Right cardiac atrium (tissue), 5 donors: ENCODE measurements at places on chromosomes 2 and 18. TPM values are rescaled to one million over a fixed set of nuclear protein-coding genes. Genes with fewer than 3 reads are reported as not detected.
A peak's percentile ranks its signal among the peaks of the same experiment; 100 is the strongest.

The SULT1C4 gene
- 17.0 TPM for total RNA-seq

The CHRND gene
- not detected for total RNA-seq

The TNFAIP6 gene
- total RNA-seq: 3.5 TPM

The PID1 gene
- total RNA-seq: 17.2 TPM

The SOCS6 gene
- total RNA-seq: 18.6 TPM

The IMMT gene
- 203 TPM for total RNA-seq

The ALK gene
- total RNA-seq: 0.17 TPM

The LYG2 gene
- total RNA-seq: not detected

The HOXD8 gene
- total RNA-seq: 0.39 TPM

The CD207 gene
- total RNA-seq: 0.23 TPM

GRCh38 chr2:78967294-78967693, 58.2 kb upstream of the REG3G start:
- no peak for DNase-seq

DNA sequence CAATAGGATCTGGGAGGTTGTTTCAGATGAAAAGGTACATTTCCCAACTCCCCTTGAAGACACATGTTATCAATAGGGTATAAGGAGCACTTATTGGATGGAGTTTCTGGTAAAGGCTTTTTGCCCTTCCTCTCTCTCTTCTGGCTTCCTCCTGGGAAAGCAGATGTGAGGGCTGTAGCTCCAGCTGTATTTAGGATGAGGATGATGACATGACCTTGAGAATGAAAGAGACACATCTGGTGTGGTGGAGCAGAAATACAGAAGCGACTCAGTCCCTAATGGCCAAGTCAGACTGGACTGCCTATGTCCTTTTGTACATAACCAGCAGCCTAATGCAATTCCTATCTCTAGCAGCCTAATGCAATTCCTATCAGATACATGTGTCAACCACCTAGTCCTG, 100.9 kb upstream of the NXPH2 start:
- no peak for DNase-seq

DNA sequence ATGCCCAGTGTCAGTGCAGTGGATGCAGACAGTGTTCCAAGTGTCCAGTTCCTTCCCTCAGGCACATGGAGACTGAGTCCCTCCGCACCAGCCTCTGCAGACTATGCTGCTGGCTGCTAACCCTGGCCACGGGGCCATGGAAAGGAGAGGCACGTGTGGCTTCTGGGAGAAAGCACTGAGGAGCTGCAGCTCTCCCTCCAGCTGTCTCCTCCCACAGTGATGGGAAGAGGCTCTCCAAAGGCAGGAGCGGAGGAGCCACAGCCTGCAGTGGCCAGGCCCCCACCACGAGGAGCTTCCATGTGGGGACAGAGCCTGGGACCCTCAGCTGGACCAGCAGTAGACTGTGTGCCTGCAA, 141.1 kb downstream of the NDUFA10 start:
- no peak for DNase-seq

GRCh38 chr2:45925636-45926366, 274.3 kb downstream of the PRKCE start:
- DNase-seq: peak; percentile 71

DNA sequence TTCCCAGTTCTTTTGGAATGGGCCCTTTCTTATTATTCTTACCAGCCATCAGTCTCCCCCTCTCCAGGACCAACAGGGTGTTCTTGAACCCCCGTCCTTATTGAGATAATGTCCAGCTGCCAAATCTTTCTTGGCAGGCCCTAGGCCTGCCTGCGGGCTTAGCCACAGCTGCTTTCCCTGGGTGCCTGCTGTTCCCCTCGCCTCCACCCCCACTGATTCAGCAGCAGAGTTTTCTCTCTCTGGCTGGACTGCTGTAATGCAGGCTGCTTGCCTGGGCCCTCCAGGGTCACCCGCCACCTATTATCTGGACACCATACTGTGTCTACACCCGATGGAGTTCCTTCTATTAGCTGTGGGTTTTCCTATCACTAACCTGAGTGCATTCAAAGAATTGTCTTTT, 395.4 kb upstream of the ATP5MC3 start:
- DNase-seq: peak; percentile 15

- no peak for DNase-seq
These were observed 202.5 kb downstream of the GLI2 start for GRCh38 chr2:120938045-120938771.

DNA sequence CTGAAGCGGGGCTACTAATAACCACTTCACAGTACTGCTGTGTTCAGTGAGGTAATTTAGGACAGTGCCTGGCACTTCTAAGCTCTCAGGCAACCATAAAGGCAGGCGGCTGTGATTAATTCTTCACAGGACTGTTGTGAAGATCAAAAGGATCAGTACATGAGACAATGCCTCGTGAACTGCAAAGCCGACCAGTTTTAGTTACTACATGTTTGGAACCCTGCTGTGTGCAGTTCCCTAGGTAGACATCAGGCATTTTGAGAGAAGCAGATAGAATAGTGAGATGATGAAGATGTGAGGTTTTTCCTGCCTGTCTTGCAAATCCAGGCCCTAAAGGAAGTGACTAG, 19.1 kb downstream of the EFHD1 start:
- DNase-seq: no peak

GRCh38 chr18:2891526-2892431, 45.0 kb downstream of the EMILIN2 start:
- DNase-seq: no peak

DNA sequence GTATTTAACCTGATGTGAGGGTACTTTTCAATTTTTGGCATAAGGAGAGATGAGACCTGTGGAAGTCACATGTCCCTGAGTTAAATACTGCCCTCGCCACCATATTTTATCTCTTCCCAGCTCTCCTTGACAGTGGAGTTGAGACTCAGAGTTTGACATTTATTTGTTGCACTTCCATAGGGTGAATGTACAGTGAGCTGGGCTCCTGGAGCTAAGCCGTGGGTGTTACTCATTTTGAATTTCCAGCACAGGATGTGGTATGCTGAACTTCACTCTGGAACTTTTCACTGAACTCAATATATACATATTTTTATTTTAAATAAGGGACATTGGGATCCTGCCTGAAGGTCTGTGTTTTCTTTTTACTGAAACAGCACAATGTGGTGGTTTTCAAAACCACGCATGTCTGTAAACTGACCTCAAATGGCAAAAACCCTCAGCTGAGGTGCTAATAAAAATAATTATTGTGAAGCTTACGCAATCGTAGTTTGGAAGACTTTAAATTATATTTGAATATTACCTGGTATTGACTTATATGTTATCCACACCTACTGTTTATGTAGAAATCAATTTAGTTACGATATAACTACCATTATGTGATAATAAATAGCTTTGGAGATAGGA, 12.1 kb downstream of the RNF144A start:
- DNase-seq: no peak

DNA sequence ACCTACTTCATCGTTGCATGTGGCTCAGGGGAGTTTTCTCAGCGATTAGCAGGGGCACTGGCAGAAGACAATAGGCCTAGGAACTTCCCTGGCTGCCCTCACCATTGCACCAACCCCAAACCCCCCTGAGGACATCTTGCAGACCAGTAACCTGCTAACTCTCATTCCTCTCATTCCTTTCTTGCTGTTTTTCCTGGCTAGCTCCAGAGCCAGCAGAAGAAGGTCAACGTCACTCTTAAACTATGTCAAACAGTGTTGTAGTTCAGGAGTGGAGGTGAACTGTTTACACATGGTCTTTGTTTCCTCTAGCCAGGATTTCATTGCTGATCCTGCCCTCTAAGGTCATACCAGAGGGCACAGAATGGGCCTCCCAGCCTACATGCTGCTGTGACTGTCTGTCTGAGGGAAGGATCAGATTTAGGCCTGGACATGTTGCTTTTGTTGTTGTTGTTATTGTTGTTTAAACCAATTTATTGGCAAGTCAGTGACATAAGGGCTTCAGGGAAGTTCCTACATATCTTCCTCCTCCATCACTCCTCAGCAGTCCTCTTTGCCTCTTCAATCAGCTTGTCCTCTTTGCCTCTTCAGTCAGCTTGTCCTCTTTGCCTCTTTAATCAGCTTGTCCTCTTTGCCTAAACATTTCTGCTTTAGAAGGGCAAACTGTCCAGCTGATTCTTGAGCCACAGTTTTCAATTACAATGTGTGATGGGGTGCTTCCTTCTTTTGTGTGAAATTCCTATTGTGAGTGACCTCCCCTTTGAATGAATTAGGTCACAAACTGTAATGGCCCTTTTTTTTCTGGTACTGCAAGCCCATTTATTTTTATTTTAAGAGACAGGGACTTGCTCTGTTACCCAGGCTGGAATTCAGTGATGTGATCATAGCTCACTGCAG, 471.9 kb upstream of the TNP1 start:
- no peak for DNase-seq

- no peak for DNase-seq
These were observed 65.9 kb upstream of the RGPD4 start for GRCh38 chr2:107760620-107761364.

DNA sequence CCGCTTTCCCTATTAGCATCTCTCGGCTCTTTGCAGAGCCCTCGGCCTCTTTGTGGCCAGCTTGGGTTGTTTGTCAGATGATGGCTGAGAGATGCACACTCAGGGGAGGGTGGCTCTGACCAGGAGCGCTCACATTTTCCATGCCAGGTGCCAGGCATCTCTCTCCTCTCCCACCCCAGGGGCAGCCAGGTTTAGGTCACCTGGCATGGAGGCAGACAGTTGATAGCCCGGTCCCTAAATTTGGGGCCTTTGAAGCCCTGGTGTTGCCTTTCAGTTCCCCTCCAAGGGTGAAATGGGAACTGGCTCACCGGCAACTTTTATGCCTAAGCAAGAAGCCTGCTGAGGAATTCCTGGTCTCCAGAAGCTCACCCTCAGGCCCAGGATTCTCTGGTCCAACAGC, 19.1 kb downstream of the LBH start:
- no peak for DNase-seq

- no peak for DNase-seq
These were observed 23.3 kb upstream of the ST3GAL5 start for GRCh38 chr2:85911814-85912692.

DNA sequence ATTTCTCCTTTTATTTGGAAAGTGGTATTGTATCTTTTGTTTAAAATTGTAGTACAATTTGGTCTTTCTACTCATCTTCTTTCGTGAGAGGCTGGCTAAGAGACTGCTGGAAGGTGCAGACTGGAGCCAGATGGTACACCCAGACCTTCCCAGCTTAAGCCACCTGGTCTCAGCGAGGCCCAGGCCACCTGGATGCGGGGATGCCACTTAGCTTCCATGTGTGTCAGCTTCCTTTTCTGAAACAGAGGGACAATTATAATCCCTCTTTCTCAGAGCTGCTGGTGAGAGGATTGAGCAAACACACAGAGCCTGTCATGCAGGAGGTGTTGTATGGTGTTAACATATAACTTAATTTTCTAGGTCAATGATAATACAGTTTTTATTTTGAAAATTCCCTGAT, 17.4 kb downstream of the FARP2 start:
- no peak for DNase-seq

DNA sequence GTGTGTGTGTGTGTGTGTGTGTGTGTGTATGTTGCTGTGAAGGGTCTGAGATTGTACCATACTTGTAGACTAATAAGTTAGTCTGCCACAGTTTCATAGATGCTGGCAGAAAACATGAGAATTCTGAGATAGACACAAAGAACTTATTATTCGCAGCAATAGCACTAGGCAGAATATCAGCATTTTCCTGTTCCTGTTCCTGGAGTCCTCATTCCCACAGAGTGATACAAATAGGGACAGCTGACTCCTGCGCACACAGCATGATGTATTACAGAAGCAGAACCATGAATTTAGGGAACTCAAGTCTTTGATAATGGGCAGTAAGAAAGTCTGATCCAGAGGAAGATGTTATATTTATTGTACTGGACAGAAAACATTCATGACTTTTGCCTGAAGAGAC, 1466.3 kb downstream of the DPP10 start:
- DNase-seq: no peak

DNA sequence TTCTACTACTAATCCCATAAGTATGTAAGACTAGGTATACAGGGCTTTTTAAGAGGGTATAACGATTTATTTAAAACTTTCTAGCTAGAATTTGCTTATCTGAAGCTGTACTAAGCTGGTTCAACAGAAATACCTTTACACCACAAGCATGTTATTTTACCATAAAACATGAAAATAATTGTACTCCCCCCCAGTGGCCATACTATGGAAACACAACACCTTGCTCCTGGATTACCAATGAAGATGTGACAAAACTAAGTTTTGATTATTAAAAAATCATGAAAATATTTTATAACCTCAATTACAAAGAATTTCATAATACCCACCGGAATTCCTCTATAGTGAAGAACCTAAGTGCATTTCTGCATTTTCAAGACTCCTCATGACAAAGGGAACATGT, 27.3 kb downstream of the LPIN2 start:
- no peak for DNase-seq

DNA sequence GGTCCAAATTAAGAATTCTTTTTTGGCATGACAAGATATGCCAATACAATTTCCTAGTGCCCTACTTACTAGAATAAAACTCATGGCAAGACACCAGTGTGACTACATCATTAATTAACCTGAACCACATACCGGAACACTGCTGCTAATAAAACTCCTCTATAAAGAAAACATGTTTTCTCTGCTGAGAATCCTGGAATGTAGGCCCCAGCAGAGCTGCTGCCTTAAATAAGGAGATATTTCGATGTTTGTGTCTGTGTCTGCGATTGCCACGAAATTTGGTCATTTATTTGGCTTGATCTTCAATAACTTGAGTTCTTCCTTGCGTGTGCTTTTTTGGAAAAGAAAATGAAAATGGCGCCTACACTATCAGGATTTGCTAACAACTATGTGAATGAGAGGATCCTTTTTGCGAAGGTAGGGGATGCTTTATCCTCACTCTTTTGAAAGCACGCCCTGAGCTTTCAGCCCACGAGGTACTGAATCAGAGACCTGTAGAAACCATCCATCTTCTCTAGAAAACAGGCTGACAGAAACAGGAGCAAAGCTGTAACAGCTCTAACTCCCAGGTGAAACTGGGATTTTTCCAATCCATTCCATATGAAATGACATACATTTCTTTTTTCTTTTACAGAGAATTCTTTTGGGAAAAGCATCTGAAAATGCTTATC, 27.0 kb downstream of the KLF7 start:
- DNase-seq: no peak

DNA sequence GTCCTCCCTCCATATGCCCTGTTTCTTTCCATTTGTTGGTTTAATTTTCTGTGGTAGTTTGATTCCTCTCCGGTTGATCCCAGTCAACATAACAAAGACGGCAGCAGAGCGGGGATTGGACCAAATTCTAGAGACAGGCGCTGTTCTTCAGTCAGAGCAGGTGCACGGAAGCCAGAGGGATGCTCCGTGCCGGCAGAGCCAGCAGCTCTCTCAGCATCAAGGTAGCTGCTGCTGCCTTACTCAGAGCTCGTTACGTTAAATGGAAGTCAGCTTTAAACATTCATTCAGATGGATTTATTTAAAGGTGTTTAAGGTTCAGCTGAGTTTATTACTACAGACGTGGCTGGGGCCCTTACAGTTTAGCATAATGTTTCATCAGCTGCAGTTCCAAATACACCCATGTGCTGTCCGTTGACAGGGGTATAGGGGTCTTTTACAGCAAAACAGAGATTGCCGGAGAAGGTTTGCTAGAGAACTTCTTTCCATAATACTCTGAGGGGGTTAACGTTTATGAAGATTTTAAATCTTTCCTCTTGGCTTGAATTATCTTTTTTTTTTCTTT, 497.2 kb upstream of the PIK3C3 start:
- no peak for DNase-seq

GRCh38 chr18:75338631-75339030, 88.9 kb downstream of the SMIM21 start:
- no peak for DNase-seq

- DNase-seq: no peak
These were observed 10.8 kb downstream of the YPEL5 start for GRCh38 chr2:30157616-30158015.
